Activated naive CD8-positive, alpha-beta T cell treated with anti-CD3 and anti-CD28 coated beads, Interleukin-2, amount 50 U/mL, for 16 hours (primary cell): ENCODE measurements at places on chromosomes 16 and 17.

- no peak for DNase-seq
Measured at GRCh38 chr17:82845163-82845807, 5.5 kb upstream of the ZNF750 start.

DNA sequence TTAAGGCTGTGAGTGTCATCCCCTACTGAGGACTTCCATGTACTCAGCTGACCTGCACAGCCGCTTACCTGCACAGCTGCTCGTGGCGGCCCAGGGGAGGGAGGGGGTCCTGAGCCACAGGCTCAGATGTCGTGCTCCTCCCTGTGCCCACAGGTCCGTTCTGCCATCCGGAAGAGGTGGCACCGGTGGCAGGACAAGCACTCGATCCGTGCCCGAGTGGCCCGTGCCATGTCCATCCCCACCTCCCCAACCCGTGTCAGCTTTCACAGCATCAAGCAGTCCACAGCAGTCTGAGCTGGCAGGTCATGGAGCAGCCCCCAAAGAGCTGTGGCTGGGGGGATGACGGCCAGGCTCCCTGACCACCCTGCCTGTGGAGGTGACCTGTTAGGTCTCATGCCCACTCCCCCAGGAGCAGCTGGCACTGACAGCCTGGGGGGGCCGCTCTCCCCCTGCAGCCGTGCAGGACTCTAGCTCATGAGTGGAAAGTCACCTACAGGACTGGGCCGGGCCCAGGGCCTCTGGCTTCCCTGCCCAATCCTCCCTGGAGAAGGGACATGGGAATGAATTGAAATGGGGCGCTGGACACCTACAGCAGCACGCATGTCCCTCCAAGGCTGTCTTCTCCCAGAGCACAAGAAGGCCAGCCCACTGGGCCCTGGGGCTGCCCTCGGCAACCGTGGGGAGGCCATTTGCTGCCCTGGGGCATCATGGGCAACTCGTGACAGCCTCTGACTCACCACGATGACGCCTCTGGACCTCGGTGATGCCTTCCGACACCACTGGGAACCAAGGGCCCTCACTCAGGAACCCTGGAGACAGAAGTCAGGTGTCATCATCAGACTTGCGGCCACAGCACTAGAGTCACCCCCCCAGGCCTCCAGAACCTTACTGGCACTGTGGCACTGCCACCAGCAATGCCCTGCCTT is 9.9 kb upstream of the SPPL2C start:
- DNase-seq, result no peak

GRCh38 chr16:5882087-5882640 is 784.6 kb upstream of the EEF2KMT start:
- no peak for DNase-seq

- DNase-seq, result no peak
Measured at GRCh38 chr17:33013596-33014375, 22.1 kb downstream of the SPACA3 start.

GRCh38 chr16:19389246-19389645 is 28.4 kb upstream of the TMC5 start:
- no peak for DNase-seq

DNA sequence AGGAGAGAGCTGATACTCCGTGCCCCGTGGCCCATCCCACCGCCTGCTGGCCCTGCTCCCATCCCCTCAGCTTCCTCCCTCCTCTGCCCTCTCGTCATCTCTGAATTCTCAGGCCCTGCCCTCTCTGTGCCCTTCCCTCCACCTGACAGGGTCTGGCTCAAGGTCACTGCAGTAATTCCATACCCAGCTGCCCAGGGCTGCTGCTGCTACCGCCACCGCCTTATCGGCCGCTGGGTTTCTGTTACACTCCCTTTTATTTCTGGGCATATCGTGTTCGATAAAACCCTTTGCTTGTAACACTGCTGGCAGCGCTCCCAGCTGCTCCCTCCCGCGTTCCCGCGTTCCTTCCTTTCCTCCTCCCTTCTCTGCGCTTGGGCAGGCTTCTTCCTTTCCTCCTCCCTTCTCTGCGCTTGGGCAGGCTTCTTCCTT is 1.2 kb downstream of the EPN3 start:
- DNase-seq, result no peak

- DNase-seq, result no peak
Measured at GRCh38 chr16:29726845-29727377, 18.9 kb downstream of the C16orf54 start.

DNA sequence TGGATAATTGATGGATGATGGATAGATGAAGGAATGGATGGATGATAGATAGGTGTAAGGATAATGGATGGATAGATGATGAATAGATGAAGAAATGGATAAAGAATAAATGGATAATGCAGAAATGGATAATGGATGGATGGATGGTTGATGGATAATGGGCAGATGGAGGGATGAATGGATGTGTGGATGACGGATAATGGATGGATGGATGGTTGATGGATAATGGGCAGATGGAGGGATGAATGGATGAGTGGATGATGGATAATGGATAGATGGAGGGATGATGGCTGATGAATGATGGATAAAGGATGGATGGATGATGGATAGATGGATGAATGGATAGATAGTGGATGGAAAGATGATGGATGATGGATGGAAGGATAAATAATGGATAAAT is 239.2 kb downstream of the KATNIP start:
- DNase-seq, result no peak

- DNase-seq, result no peak
Measured at GRCh38 chr17:49645654-49646053, 32.2 kb downstream of the SPOP start.

GRCh38 chr16:88635671-88636319 is 2.6 kb upstream of the IL17C start:
- DNase-seq, result no peak

GRCh38 chr16:79560318-79560717 is 40.2 kb downstream of the MAF start:
- no peak for DNase-seq

- no peak for DNase-seq
Measured at GRCh38 chr17:4142107-4142900, 526 bp downstream of the ZZEF1 start.

DNA sequence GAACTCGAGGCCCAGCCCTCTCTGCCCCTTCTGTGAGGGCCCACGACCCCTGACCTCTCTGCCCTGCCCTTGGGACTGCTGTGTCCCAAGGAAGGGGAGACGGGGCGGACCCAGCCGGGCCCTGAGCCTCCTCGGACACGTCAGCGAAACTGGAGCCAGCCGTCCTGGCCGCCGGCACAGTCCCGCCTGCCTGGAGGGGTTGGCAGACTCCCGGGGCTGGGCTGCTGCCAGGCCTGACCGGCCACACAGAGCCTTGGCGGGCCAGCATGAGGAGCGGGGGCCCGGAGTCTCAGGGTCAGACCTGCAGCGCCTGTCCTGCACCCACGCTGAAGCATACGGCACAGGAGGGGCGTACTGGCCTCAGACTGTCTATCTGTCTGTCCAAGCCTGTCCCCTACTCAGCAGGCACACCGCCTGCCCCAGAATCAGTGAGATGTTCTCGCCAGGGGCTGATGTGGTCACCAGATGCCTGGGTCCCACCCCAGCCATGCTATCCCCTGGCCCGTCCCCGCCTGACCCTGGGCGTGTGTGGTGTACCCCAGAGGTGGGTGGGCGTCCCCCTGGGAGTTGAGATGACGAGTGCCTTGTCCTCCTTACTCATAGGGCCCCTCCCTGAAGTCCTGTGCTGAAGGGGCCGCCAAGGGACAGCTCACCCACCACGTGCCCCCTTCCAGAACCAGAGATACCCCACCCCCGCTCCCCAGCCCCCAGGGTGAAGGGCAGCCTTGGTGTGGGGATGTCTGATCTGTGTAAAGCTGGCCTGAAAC is 4.7 kb downstream of the VASN start:
- no peak for DNase-seq

DNA sequence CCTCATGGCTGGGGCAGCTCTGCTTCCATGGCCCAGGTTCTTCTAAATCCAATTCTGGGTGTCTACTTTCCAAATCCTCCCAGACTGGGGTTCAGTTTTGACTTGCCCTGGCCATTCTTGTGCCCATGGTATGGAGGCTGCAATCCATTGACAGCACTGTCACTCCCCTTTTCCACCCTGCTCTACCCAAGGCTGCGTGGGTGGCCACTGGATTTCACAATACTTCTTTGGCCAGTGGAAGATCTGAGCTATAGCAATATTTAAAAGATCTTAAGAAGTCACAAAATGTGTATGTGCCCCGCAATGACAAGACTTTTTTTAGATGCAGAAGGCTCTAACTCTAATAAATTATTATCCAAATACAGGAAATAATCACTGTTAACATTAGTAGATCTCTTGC is 329.4 kb upstream of the CCL2 start:
- DNase-seq, result no peak

- no peak for DNase-seq
Measured at GRCh38 chr17:53818929-53819328, 3.8 kb upstream of the KIF2B start.

GRCh38 chr17:14736631-14737030 is 435.8 kb downstream of the HS3ST3B1 start:
- DNase-seq, result no peak

DNA sequence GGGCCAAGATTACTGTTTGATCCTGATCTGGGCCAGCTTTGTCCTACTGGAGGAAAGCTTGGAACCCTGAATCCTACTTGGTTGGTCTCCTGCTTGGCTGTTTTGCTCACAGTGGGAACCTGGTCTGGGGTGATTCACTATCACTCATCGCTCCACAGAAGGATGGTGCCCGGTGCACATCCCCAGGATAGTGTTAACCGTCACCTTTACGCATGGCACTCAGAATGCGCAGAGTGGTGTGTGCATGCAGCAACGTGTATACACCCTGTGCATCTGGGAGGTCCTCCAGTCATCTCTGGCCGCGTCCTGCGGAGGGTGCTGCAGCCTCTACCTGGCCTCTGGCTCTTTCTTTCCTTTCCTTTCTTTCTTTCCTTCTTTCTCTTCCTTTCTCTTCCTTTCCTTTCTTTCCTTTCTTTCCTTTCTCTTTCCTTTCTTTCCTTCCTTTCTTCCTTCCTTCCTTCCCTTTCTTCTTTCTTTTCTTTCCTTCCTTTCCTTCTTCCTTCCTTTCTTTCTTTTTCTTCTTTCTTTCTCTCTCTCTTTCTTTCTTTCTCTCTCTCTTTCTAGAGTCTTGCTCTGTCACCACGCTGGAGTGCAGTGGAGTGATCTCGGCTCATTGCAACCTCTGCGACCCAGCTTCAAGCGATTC is 13.1 kb downstream of the SOCS3 start:
- DNase-seq, result no peak

DNA sequence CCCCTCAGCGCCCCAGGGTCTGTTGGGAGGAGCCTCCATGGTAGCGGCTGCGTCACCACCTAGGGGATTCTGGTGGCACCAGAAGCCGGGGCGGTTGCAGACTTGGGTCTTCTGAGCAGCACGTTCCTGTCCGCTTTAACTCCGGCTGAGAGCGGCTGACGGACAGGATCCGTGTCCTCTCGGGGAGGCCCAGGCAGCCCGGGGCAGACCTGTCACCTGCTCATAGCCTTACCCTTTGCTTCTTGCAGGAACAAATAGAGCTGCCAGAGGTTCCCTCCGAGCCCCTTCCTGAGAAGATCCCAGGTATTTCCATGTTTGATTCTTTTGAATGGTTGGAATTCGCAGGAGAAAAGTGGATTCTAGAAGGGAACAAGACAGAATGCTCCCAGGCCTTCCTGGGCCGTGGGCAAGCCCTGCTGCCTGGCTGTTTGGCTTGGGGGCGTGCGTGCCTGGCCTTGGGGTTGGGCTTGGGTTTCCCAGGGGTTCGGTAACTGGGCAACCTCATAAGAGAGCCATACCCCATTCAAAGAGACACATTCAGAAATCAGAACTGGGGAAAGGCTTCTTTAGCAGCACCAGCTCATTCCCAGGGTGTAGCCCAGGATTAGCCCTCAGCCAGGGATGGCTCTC is 6.6 kb downstream of the CHMP6 start:
- no peak for DNase-seq

DNA sequence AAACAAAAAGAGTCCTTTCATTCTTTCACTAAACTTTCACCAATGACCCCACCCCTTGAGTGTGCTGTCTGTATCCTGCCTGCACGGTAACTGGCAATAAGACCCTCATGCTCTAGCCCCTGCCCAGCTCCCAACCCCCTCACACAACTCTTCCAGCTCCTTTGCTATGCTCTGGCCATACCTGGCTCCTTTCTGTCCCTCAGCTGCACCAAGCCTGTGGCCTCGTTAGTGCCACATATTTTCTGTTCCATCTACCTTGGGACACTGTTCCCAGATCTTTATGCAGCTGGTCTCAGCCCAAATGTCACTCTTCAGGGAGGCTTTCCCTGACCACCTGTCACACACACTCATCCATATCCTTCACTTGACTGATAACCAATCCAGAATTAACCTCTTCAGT is 47.3 kb downstream of the C16orf82 start:
- DNase-seq, result no peak

DNA sequence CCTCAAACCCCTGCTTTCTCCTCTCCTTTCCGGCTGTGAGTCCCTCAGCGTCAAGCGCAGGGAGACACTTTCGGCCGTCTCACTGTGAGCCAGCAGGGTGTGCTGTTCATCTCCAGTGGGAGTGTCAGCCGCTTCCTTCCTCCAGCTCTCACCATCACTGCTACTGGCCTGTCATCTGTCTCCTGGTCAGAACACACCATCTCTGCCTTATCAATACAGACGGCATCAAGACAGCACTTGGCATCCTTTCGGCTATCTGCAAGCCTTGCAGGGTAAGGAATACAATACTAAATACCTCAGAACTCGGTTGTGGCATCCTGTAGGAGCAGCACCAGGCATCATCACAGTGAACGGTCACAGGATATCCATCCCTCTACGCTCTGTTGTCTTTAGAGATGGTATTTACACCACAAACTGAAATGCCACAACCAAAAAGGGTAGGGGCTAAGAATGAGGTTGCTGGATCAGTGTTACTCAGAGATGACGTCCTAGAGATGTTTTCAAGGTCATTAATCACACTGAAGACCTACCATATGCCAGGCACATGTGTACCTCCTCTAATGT is 20.7 kb upstream of the CMTM4 start:
- DNase-seq, result no peak

- no peak for DNase-seq
Measured at GRCh38 chr17:65156835-65157565, 19.8 kb downstream of the RGS9 start.

GRCh38 chr16:64459402-64459801 is 662.5 kb downstream of the CDH11 start:
- DNase-seq, result no peak

DNA sequence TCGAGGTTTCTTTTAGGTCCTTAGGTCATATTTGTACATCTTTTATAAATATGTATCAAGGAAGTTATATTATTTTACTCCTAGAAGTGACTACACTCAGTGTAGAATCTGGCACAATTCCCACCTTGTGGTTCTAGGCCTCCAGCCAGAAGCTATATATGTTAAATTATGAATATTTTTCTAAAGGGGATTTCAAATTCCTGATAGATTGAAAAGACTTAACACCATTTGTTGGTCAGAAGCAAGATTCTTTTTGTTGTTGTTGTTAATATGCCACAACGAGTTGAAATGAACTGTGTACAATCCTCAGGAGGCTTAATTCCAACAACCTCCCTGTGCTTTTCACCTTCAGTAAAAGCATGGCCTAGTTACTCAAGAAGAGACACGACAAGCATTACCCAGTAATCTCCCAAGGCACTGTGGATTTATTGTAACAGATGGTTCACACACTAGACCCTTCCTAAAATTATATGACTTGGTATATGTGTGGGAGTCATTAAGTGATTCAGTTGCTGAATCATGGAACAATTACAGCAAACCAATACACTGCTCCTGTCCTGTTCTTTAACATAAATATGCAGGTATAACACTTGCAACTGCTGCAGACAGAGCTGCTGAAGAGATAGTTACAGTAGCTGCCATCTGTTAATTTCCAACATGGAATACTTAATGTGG is 964.4 kb upstream of the GOT2 start:
- DNase-seq, result no peak

GRCh38 chr17:27529230-27529796 is 73.1 kb downstream of the KSR1 start:
- DNase-seq, result no peak

- no peak for DNase-seq
Measured at GRCh38 chr17:43560461-43561427, 14.6 kb upstream of the ETV4 start.
